Fibroblast of the conjunctiva (primary cell): ENCODE measurements at places on chromosomes 11 and 22.

DNA sequence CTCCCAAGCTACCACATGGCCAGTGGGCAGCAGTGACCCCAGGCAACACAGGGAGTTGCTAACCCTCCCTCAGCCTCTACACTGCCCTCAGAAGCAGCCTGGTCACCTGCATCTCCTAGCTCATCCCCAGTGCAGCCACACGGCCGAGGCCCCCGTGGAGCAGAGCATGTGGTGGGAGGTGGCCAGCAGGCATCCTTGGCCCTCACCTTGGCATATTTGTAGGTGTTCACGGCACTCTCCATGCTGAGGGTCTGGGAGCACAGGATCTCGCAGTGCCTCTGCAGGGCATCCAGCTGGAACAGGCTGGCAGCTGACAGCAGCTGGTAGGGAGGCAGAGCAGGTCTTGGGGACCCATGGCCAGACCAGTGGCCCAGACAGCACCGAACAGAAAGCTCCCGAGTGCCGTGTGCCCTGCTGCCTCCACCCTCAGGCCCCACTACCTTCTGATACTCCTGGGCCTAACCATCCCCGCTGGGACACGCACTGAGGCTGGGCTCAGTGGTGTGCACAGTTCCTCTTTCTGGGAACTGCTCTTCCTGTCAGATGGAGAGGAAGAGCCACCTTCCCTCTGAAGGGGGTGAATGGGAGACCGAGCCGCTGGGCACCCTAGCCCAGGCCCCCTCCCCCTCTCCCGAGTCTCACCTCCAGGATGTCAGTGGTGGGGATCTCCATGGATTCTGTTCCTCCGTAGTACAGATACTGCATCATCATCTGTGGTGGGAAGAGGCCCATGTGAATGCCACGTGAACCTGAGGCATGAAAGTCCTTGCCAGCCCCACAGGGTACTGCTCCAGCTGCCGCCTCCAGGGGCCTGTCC, 48.8 kb downstream of the NAT10 start:
- no peak for DNase-seq

DNA sequence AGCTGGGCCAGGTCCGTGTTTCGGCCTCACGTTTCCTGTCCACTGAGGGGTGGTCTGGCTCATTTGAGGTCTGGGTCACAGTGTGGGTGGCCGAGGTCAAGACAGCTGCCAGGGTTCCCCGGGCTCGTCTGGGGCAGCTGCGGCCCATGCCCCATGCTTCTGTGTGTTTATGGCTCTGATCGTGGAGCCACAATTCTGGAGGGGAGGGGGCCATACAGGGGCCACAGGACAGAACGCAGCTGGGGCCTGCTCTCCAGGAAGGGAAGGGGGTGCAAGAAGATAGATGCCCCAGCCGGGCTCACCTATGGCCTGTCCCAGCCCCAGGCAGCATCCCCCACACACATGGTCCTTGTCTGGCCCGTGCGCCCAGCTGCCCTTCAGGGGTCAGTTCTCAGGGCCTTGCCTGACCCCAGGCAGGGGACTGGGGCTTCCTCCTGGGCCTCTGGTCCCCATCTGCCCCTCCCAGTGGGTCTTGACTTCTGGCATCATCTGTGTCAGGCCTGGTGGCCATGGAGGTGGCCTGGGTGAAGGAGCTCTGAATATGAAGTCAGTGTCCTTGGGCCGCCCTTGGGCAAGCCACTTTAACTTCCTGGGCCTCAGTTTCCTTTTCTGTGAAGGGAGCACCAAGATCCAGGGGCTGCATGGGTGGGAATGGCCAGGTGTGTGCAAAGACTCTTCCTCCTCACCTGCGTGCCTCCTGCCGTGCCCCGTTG, 8.4 kb downstream of the TSPAN32 start:
- DNase-seq: no peak

GRCh38 chr11:1299621-1300020, 9.8 kb downstream of the TOLLIP start:
- no peak for DNase-seq

DNA sequence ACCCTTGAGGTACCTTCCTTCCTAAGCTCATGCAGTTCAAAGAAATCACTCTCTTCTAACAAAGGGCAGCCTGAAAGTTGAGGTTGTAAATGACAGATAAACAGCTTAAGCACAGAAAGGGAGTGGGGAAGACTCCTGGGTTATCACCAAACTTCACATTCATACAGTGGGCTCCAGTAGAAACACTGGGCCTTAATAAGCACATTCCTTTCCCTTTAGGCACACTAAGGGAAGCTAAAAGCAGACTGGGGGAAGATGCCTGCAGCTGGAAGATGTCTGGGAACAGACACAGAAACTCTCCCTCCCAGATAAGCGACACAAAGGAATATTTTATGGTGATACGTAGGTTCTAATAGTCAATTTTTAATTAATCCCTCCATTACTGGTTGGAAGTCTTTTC, 350.3 kb upstream of the MPPED2 start:
- no peak for DNase-seq

DNA sequence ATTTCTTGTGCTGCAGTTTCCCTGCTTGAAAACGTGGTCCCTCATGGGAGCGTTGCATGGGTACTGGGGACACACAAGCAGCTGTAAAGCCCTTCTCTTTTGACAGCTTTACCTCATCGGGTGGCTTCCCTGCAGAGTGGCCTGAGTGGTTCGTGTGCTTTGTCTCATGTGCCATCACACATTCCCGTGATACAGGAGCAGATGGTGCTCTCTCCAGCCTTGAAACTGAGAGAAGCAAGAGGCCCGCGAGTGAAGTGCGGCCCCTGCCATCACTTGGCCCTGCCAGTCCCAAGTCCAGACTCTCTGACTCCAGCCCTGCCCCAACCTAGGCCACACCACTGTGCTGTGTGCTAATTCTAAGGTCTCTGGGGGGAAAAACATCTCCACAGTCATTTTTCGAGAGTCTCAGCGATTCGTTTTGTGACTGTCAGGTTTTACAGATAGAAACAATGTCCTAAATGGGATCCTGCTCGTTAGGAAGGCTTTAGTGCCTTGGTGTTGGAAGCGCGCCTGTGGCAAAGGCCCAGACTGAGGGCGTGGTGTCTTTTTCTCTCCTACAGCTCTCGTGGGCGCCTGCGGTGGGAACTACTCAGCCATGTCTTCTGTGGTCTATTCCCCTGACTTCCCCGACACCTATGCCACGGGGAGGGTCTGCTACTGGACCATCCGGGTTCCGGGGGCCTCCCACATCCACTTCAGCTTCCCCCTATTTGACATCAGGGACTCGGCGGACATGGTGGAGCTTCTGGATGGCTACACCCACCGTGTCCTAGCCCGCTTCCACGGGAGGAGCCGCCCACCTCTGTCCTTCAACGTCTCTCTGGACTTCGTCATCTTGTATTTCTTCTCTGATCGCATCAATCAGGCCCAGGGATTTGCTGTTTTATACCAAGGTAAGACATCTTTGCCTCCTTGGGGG, 64.2 kb downstream of the KREMEN1 start:
- no peak for DNase-seq

DNA sequence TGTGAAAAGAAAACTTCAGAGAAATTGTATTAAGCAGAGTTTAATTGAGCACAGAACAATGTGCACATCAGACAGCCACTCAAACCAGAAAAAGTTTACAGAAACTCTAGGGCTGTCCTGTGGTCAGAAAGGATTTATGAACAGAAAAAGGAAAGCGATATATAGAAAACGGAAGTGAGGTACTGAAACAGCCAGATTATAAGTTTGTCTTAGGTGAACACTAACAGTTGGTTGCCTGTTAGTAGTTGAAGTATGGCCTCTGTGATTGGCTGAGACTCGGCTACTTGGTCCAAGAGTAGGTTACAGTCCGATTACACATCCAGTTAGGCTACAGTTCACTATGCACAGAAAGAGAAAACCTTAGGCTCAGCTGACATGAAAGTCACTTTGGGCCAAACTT, 1232.5 kb upstream of the RAG2 start:
- no peak for DNase-seq

DNA sequence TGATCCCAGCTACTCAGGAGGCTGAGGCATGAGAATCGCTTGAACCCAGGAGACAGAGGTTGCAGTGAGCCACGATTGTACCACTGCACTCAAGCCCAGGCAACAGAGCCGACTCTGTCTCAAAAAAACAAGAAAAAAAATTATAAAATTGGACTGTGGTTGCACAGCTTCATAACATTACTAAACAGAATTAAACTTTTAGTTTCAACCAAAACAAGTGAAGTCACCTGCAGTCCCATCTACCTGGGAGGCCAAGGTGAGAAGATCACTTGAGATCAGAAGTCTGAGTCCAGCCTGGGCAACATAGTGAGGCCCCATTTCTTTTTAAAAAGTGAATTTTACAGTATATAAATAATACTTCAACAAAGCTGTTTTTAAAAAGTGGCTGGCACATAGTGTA, 47.8 kb upstream of the CD5 start:
- DNase-seq: no peak

GRCh38 chr11:78424334-78425270, 7.0 kb upstream of the GAB2 start:
- peak; percentile 17 for DNase-seq

DNA sequence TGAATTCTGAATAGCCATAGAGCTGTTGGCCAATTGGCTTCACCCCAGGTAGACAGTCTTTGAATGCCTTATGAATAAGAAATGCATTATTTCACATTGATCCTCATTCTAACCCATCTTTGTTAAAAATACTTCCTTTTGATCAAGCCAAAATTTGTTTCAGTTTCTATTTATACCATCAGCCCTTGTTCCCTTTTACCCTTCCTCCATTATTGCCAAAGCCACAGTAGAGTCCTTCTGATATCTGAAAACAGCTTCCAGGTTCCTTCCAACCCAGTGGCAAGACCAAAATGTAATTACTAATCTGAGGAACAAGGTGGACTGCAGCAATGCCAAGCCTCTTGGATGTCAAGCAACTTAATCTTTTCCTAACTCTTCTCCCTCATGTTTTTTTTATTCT, 458.8 kb downstream of the BUD13 start:
- no peak for DNase-seq

- DNase-seq: peak; percentile 74
Measured at GRCh38 chr11:44564670-44565210, 723 bp upstream of the CD82 start.

- DNase-seq: no peak
Measured at GRCh38 chr22:42841444-42841843, 15.6 kb downstream of the ARFGAP3 start.

DNA sequence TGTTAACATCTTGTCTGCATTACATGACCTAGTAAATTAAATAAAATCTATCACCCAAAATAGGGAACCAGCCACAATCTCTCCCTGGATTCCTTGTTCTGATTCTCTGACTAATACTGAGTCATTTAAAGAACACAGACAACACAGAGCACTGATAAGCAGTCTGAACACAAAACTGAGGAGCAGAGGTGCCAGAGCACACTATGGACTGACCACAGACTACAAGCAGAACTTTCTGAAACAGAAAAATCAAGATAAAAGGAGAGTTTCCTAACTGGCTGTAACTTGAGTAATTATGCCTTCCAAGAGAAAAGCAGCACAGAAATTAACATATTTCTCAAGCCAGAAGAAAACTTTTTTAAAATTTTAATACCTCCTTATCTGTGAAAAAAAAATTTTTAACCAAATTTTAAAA, 128.8 kb downstream of the SGSM3 start:
- DNase-seq: peak; percentile 77

GRCh38 chr11:113668255-113668654, 37.9 kb downstream of the TMPRSS5 start:
- DNase-seq: no peak

GRCh38 chr22:50396751-50397370, 53.7 kb downstream of the PPP6R2 start:
- no peak for DNase-seq

- no peak for DNase-seq
Measured at GRCh38 chr11:134501406-134502152, 89.5 kb upstream of the B3GAT1 start.

DNA sequence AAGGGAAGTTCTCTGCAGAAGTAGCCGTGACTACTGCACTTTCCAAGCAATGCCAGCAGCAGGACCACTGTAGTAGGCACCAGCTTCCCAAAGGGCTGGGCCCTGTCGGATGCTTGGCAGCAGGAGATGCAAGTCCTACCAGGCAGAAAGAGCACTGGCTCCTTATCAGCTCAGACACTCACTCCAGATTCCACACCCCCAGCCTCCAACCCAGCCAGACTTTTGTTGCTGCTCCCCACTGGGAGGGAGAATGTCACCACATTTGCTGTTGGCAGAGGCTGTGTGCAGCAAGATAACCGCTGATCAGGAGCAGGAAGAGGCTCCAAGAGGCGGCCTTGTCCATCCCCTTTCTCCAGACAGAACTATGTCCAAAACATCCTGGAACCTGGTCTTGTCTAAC, 118.7 kb downstream of the C11orf58 start:
- DNase-seq: no peak

DNA sequence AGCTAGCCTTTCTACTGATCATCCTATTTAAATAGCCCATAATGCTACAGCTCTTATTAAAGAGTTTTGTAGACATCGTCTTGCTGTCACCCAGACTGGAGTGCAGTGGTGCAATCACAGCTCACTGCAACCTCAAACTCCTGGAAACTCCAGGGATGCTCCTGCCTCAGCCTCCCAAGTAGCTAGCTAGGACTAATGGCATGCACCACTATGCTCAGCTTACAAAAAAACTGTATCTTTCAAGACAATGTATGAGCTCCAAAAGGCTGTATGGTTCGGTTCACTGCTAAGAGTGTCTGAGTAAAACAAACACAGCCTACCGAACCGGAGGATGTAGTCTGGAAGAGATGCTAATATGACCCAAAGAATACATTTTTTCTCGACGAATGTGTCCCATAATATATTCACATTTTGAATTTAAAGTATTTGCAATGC, 2.6 kb downstream of the TAF1D start:
- DNase-seq: no peak

DNA sequence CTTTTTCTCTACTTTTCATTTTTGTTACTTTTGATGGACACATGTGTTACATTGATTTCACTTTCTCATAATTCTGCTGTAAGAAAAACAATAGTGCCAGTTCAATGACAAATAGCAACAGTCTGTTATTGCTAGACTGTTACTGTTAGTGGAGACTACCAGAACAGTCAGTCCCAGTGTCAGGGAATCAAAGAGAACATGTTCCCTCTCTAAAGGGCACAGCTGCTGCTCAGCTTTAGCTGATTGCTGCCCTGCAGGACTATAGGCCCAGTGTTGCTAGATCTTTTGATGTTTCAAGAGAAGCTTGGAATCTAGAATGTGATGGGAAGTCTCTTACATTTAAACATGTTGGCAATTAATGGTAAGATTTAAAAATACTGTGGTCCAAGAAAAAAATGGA, 3.4 kb downstream of the BIRC3 start:
- no peak for DNase-seq

DNA sequence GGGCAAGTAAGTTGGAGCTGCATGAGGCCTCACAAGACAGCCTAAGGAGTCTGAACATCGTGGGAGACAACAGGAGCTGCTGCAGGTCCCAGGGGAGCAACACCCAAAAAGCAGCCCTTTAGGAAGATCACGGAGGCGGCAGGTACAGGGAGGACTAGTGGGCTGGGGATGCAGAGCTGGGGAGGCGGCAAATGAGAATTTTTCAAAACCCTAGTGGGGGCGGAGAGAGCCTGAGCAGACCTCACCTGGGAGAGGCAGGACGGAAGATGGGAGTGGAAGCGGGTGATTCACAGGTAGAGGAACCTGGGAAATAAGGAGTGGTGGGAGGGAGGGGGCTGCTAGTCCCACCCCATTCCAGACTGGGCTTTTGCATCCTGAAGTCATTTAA, 42.1 kb downstream of the DKK3 start:
- no peak for DNase-seq

- DNase-seq: peak; percentile 51
Measured at GRCh38 chr11:102802341-102802740, 4.4 kb upstream of the MMP1 start.
